ENCODE measurements at places on chromosomes 6 and 20. TPM values are rescaled to one million over a fixed set of nuclear protein-coding genes. Genes with fewer than 3 reads are reported as not detected.

LGSN gene
- not detected for total RNA-seq

DDO gene
- total RNA-seq = 0.25 TPM

VGLL2 gene
- 0.13 TPM for total RNA-seq

SLC13A3 gene
- 2.4 TPM for total RNA-seq

MYB gene
- total RNA-seq = 1.5 TPM

ATP9A gene
- total RNA-seq = 47.7 TPM

MYBL2 gene
- 118 TPM for total RNA-seq

CST11 gene
- total RNA-seq = not detected

TGM6 gene
- total RNA-seq = not detected

CDSN gene
- total RNA-seq = not detected

Data from mesangial cell (primary cell).